Sciatic nerve (tissue), 2 donors: ENCODE measurements at places on chromosomes 13 and 19. TPM values are rescaled to one million over a fixed set of nuclear protein-coding genes. Genes with fewer than 3 reads are reported as not detected.

- DNase-seq = no peak
These were observed 25.9 kb upstream of the F2RL3 start for GRCh38 chr19:16862826-16863415.

The ZNF724 gene
- total RNA-seq = 1.7 TPM

GRCh38 chr13:107421028-107421427 lies 794.3 kb downstream of the LIG4 start:
- no peak for DNase-seq

DNA sequence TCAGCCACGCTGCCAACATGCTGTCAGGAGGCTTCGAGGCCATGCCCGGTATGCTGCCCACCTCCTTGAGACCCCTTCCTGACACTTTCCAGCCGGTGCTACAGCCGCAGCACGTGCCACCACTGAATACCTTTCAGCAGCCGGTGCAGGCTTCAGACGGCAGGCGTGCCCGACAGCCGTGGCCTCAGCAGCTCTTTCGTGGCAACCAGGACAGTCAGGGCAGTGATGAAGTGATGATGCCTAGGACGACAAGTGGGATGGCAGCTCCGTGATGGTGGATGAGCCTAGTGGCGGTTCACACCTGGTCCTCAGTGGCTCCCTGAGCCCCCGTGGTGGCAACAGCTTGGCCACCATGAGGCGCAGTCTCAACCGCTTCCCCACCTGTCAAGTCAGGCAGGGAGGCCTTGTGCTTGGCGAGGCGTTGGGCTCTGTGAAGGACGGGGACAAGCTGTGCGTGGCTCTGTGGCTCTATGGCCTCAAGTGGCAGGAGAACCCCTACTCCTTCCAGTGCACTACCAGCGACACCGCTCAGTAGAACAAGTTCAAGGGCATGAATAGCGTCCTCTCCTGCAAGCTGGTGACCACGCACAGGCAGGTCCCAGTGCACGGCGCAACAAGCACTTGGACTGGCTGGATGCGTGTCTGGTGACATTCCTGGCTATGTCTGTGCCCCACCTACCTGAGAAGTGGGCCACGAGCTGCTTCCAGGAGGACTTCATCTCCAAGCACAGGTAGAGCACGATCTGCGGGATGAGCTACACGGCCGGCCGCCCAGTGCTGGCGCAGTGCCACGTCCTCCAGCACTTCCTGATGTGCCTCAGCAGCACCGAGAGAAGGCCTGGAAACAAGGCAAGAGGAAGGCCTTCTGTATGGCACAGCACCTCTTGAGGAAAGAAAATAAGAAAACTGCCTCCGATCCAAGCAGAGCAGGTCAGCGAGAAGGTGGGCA lies 18.2 kb upstream of the ZNF14 start:
- no peak for DNase-seq

The SERTAD1 gene
- 18.0 TPM for total RNA-seq

- no peak for DNase-seq
These were observed 4.2 kb downstream of the DMRTC2 start for GRCh38 chr19:41849067-41849466.

- no peak for DNase-seq
These were observed 916.4 kb downstream of the UQCRFS1 start for GRCh38 chr19:28296506-28296905.

- DNase-seq = no peak
These were observed 11.7 kb upstream of the ADGRE5 start for GRCh38 chr19:14369399-14370168.

DNA sequence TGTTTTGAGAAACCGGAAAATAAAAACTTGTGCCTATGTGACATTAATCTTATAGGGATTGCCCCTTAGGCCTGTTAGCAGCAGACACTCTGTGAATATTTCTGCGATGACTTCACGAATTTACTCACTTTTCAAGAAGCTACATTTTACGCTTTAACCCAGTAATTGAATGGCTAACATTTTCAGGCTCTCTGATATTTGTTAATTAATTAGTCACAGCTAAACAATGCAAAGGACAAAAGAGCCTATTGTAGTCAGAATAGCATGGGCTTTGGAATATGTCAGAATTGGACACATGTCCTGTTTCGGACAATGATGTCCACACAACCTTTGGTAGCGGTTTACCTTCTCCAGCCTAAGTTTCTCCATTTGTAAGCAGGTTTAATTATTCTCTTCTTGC lies 506.6 kb downstream of the EFNB2 start:
- no peak for DNase-seq

- no peak for DNase-seq
These were observed 968 bp downstream of the RAVER1 start for GRCh38 chr19:10332158-10332964.

DNA sequence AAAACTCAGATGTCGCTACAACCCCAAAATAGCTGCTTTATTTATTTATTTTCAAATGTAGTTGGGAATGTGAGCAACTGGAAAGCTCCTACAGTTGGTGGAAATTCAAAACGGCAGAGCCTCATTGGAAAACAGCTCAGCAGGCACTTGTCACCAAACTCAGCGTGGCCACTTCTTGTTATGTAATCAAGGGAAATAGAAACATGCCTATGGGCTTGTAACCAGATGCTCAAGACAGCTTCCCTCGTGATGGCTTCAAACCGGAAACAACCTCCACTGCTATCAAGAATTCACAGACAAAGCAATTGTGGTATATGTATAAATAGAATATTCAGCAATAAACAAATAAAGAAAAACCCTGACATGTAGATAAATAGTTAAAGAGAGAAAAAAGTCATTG lies 627.8 kb upstream of the SLC10A2 start:
- DNase-seq = no peak

- DNase-seq = no peak
These were observed 27.0 kb upstream of the ZBTB7A start for GRCh38 chr19:4093643-4094175.

The TRPC4 gene
- total RNA-seq = 0.49 TPM

The NLRP7 gene
- not detected for total RNA-seq

GRCh38 chr19:33231511-33231910 lies 5.9 kb upstream of the SLC7A10 start:
- DNase-seq = no peak

- no peak for DNase-seq
These were observed 3.4 kb downstream of the ITGBL1 start for GRCh38 chr13:101455863-101456262.

- DNase-seq = no peak
These were observed 723 bp downstream of the ZNF473 start for GRCh38 chr19:50026550-50026906.
